ENCODE measurements at places on chromosomes 1 and 21.

GRCh38 chr1:10471411-10472219 lies 714 bp downstream of the DFFA start:
- no peak for DNase-seq

GRCh38 chr21:31772674-31773555 lies 41.0 kb upstream of the SCAF4 start:
- DNase-seq = no peak

DNA sequence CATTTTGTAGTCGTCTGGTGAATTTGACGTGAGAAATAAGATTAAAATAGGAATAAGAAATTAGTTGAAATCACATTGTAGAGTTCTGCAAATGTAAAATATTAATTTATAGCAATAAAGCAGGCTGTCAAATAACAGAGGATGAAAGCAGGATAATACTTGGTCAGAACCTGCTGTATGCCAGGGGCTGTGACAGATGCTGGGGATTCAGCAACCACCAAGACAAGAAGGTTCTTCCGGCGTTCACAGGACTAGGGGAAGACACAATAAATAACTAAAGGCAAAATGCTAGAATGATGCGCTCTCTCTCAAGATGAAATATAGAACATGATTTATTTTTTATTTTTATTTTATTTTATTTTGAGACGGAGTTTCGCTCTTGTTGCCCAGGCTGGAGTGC lies 6.8 kb upstream of the PARK7 start:
- DNase-seq = no peak

- DNase-seq = no peak
Observed at GRCh38 chr1:227299688-227300087, 18.6 kb downstream of the CDC42BPA start.

DNA sequence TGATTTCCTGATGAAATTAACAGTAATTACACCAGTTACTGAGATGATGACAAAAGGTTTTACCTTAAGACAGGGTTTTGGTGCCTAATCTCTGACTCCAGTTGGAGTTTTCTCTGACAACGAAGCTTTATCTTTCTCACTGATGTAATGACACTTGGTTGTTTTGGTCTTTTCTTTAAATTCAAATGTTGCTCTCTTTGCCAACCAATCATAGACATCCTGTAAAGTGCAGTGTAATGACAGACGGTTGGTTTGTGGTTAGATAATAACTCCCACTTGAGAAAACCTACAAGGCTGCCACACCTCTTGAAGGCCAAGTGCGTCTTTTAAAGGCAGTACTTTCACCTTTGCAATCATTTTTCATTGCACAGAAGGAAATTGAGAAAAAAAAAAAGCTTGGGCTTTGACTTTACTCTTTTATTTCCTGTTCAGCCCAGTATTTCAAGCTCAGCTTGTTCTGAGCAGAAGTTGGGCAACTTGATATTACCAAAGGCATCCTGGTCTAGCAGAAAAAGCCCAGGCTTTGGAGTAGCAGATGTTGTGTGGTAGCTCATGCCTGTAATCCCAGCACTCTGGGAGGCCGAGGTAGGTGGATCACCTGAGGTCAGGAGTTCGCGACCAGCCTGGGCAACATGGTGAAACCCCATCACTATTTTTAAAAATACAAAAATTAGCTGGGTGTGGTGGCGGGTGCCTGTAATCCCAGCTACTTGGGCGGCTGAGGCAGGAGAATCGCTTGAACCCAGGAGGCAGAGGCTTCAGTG lies 14.9 kb downstream of the PDIK1L start:
- DNase-seq = no peak

- peak; percentile 27 for DNase-seq
Observed at GRCh38 chr21:44083631-44084291, 23.4 kb upstream of the PWP2 start.

- no peak for DNase-seq
Observed at GRCh38 chr1:1206376-1206965, at the start of gene TNFRSF18. Gene TNFRSF18, minus strand, starts transcription at chr1:1206592. Its CDS starts 21 bp downstream, at chr1:1206571.

DNA sequence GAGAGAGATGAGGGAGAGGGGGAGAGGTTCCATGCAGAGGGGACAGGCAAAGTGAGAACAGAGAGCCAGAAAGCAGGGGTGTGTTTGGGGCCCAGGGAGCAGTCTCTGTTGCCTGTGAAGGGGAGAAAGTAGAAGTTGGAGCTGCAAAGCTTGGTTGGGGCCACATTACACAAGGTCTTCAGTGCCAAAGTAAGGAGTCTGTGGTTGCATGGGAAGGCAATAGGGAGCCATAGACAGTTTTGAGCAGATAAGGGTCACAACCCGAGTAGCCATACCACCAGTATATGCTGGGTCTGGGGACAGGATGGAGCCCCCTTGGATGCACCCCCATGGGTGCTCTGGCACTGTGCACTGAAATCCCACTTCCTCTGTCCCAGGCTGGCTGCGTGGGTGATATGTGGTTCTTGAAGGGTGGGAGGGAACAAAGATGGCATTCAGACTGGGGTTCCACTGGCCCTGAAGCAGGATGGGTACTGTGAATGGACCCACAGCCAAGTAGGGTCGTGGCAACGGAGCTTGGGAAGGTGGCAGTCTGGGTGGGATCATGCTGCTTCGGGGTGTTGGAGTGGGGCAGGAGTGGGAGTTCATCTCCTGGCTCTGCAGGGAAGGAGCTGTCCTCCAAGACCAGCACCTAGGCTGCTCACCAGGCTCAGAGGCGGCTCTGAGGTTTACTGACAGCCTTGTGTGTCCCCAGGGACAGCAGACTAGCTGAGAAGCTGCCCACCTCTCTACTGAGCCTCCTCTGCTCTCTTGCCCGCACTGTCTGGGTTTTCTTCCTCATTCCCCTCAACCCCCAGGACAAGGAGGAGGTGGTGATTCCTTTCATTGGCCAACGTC lies 12.1 kb downstream of the DRAXIN start:
- no peak for DNase-seq

- no peak for DNase-seq
Observed at GRCh38 chr1:203089651-203090045, 3.8 kb upstream of the MYOG start.

DNA sequence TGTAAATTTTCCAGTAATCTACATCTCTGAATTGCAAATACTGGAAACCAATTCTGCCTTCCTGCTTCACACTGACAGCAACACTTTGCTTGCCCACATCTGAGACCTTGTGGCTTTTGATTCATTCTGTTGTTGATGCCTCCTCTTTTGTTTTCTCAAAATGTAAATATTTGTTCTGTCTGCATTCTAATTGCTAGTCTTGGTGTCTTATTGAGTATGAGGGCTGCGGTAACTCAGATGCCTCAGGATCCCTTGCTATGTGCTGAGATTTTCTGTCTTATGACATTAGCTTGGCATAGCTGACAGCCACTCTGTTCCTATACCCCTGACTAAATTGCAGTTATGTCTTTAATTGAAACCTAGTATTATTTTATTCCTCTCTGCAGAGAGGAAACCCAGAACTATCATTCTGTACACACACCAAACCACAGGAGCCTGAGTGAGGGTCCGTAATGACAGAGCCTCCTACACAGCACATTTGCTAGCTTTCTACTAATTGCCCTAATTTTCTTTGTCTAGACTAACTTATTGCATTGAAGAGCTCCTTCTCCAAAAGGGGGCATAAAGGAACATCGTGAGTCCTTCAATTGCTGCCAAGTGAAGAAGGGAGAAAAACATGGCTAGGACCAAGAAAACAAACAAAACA lies 72.1 kb downstream of the GREM2 start:
- DNase-seq = no peak

DNA sequence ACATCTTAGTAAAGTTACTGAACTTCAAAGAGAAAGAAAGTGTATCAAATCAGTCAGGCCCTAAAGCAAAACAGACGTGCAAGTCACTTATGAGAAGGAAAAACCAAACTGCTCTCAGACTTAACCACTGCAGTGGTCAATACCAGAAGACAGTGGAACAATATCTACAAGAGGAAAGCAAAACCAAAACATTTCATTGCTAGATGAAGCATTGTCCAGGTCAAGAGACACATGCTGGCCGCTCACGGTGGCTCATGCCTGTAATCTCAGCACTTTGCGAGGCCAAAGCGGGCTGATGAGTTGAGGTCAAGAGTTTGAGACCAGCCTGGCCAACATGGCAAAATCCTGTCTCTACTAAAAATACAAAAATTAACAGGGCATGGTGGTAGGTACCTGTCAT lies 82.0 kb upstream of the MROH9 start:
- DNase-seq = no peak

GRCh38 chr1:53658489-53659230 lies 80.3 kb downstream of the GLIS1 start:
- DNase-seq = no peak

GRCh38 chr1:234943836-234944402 lies 184.7 kb downstream of the TOMM20 start:
- no peak for DNase-seq

- no peak for DNase-seq
Observed at GRCh38 chr1:212614453-212615200, 6.1 kb downstream of the ATF3 start.
